NCI-H1694 (cell line): ENCODE measurements at places on chromosomes 7 and 10.

DNA sequence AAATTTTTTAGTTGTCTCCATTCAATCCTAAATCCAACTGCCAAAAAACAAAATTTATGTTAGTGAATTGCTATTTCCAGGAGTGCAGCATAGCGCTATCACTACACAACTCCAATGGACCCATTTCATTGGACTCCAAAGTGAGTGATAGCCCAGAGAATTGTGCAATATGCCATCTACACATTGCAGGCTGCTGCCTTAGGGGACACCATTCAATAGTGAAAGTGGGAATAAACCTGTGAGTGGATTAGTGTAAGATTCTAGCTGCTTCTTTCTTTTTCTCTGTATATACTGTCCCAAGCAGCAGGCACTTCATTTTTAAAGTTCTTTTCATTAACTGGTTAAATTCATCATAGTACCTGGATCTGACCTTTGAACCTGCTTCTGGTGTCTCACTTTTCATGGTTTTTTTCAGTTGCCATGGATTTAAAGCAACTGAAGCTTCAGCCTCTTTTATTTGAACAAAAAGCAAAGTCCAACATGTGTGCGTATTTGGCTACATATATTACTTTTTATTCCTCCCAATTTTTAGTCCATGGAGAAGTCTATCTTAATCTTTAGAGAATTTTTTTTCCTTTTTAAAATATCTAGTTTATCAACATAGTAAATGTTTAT, 97.3 kb downstream of the DGKB start:
- no peak for DNase-seq

- DNase-seq = no peak
Observed at GRCh38 chr7:29764227-29764626, 42.1 kb upstream of the WIPF3 start.

GRCh38 chr7:12557282-12557681, 13.2 kb upstream of the SCIN start:
- DNase-seq = no peak

DNA sequence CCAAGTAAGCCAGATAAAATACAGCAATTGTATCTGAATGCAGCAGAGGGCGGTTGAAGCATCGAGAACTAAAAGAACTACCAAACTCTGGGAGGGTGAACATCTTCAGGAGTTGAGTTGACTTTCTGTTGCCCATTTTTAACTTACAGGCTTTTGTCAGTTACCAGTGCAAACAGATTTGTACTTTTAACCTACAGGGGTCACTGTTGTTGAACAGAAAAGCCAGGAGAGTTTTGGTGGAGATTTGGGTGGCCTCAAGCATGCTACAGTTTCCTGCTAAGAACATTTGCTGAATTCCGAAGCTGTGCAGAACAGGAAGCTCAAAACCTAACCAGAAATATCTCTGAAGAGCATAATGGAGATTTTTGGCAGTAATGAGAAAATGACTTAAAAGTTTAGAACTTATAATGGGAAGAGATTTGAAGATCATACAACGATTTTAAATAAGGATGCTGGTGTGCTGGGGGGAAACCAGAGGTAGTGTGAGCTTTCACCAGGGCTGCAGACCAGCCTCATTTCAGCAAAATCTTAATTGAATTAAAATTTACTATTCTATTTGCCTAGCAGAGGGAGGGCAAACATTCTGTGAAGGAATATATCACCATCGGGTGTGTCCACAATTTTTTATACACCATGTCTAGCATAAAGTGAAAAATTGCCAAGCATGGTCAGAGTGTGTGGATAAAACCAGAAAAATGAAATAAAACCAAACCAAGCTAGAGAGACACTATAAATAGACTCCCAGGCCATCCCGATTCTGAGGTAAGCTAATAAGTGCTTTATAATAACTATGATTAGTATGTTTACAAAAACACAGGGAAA, 208.6 kb upstream of the CCDC6 start:
- DNase-seq = peak; percentile 20

- DNase-seq = no peak
Observed at GRCh38 chr10:59558066-59558465, 151.6 kb downstream of the SLC16A9 start.

DNA sequence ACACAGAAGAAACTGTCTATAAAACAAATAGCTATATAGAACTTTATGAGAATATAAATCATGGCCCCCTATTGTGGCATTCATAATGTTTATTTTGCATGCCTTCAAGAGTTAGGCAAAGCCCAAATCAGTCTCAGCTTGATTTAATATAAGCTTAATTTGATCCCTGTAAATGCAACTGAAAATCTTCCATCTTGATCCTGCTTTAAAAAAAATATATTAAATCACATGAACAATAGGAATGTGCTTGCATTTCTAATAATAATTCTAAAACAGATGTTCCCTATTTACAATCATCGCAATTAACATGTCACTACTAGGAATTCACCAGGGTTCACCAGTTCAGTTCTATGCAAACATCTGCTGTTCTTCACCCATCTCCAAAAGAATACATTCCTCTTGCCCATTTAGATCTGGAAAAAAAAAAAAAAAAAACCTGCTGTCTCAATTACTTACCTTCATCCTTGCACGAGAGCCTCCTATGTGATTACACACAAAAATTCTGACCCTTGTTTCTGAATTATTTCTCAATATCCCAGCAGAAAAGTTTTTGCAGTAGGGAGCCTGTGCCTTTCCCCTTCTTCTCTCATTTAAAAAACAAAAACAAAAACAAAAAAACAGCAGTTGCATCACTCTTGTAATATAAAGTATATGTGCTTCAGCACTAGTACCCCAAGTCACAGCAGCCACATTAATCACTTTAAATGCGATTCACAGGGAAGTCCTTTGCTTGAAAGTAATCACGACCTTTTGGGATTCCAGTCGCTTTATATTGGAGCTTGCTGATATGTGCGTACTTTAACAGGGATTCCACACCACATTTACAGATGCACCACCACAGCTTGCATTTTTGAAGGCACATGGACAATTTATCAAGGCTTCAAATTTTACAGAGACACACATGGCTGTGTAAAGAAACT, 194.8 kb upstream of the KMT2E start:
- DNase-seq = peak; percentile 93
